ENCODE measurements at places on chromosomes 11 and 22.

DNA sequence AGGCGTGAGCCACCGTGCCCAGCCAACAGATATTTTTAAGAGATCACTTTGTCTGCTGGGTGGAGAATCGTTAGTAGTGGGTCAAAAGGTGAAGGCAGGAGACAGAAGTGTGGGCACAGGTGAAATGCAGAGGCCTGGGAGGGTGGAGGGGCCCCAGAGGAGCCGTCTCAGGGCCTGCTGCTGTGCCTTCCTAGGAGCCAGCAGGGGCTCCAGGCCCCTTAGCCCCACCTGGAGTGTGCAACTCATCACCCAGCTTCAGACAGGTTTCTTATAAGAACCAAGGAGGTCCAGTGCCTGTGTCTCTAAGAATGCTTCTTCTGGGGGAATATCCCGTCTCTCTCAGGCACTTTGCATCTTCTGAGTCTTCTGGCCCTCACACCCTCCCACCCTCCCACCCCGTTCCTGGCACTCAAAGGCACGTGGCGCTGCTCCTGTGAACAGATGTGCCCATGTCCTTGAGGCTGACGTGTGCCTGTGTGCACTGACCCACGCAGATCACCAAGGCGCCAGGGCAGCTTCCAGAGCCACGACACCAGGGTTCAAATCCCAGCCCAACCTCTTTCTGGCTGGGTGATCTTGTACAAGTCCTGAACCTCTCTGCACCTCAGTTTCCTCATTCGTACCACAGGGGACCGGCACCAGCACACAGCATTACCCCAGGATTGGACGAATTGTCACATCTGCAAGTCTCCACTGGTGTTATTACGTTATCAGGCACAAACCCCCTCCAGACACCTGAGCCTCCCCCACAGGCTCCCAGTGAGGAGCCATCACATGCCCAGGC lies 3.4 kb downstream of the ARSA start:
- DNase-seq = no peak

DNA sequence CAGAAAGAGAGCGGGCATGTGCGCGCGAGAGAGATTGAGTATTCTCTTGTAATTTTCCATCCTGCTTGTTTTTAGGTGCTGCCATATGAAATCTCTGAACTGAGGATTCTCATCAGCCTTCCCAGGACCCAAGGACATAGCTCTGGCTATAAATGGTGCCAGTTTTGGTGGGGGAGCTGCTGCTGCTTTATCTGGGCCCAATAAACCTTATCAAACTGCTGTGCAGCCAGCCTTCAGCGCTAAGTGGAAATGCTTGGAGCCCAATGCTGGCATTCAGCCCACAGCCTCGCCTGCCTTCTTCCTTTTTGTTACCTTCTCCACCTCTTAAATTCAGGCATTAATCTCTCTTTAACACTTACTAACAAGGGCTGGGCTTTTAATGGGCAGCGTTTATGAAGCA lies 2.4 kb upstream of the ZBTB16 start:
- DNase-seq = no peak

GRCh38 chr11:36153551-36153950 lies 135.7 kb downstream of the COMMD9 start:
- DNase-seq = no peak

GRCh38 chr11:43693731-43694130 lies 13.2 kb downstream of the HSD17B12 start:
- no peak for DNase-seq

DNA sequence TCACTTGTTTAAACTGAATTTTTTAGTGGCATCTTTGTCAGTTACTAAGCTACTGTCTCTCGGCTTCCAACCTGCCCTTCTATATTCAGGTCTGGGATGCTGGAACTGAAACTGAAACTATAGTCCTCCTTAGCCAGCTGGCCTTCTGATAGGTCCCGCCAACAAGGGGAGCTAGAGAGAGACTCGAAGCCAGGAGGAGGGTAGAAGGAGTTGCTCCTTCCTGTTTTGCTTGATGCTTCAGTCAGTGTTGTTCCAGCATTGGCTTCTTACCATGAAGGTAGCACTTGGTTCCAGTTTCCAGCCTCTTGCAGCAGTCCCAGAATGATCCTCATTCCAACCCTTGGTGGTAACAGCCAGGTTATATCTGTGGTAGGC lies 32.9 kb upstream of the HORMAD2 start:
- no peak for DNase-seq

GRCh38 chr11:61701242-61701886 lies 21.2 kb downstream of the DAGLA start:
- DNase-seq = no peak

DNA sequence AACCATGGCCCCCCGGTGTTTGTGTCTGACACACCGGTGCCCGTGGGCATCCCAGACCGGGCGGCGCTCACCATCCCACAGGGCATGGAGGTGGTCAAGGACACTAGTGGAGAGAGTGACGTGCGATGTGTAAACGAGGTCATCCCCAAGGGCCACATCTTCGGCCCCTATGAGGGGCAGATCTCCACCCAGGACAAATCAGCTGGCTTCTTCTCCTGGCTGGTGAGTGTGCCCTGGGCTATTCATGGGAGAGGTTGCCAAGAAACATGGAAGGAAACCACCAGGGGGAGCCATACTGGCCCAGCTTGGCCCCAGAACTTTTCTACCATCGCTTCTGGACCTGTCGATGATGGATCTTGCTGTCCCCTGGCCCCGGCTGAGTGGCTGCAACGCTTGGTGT lies 36.5 kb downstream of the PRDM11 start:
- no peak for DNase-seq

- DNase-seq = no peak
Observed at GRCh38 chr11:13289081-13289480, 11.5 kb downstream of the BMAL1 start.

- DNase-seq = no peak
Observed at GRCh38 chr11:71245601-71246391, 6.6 kb downstream of the SHANK2 start.
